ENCODE measurements at places on chromosomes 4 and X. TPM values are rescaled to one million over a fixed set of nuclear protein-coding genes. Genes with fewer than 3 reads are reported as not detected.

Gene RTL3
- under 0.01 TPM for total RNA-seq

Gene SAGE1
- total RNA-seq, result not detected

Gene CLNK
- total RNA-seq, result not detected

Gene USP27X
- total RNA-seq, result 4.4 TPM

Gene SATL1
- total RNA-seq, result not detected

Gene IL13RA1
- 35.8 TPM for total RNA-seq

Gene VSIG4
- not detected for total RNA-seq

Gene GPR50
- not detected for total RNA-seq

Gene NEIL3
- total RNA-seq, result 3.8 TPM

Gene F11
- not detected for total RNA-seq

Gene CCDC149
- total RNA-seq, result 15.3 TPM

Gene BTK
- not detected for total RNA-seq

Gene MAMLD1
- 1.5 TPM for total RNA-seq

Gene FSTL5
- 0.63 TPM for total RNA-seq

Gene IL2RG
- total RNA-seq, result 0.16 TPM

Gene NSUN7
- under 0.01 TPM for total RNA-seq

Gene AREG
- 0.32 TPM for total RNA-seq

Gene GLRA3
- total RNA-seq, result not detected

Gene COL4A6
- 0.16 TPM for total RNA-seq

Gene NLRP2B
- under 0.01 TPM for total RNA-seq

Gene ADGRL3
- total RNA-seq, result 4.5 TPM

Gene TGIF2LX
- not detected for total RNA-seq

Gene SPANXN3
- total RNA-seq, result not detected

Gene GAGE12F
- total RNA-seq, result not detected

Gene RAB9B
- 1.1 TPM for total RNA-seq

Gene PRSS12
- 15.2 TPM for total RNA-seq

Gene TMEM144
- total RNA-seq, result 6.3 TPM

Gene EREG
- total RNA-seq, result under 0.01 TPM

Gene CACNA1F
- total RNA-seq, result 0.31 TPM

Gene CSAG3
- total RNA-seq, result not detected

Gene CT45A5
- total RNA-seq, result not detected

Gene ANKRD50
- 21.5 TPM for total RNA-seq

Gene APOO
- total RNA-seq, result 3.7 TPM

Gene FOXR2
- total RNA-seq, result not detected

Gene BEX5
- total RNA-seq, result not detected

Gene ATP2B3
- total RNA-seq, result not detected

Gene STPG2
- 0.13 TPM for total RNA-seq

Gene GUCY1B1
- total RNA-seq, result 6.9 TPM
